ENCODE measurements at places on chromosomes 2 and 18. TPM values are rescaled to one million over a fixed set of nuclear protein-coding genes. Genes with fewer than 3 reads are reported as not detected.

TSPYL6 gene
- not detected for total RNA-seq

FKBP1B gene
- total RNA-seq = 8.2 TPM

DNA sequence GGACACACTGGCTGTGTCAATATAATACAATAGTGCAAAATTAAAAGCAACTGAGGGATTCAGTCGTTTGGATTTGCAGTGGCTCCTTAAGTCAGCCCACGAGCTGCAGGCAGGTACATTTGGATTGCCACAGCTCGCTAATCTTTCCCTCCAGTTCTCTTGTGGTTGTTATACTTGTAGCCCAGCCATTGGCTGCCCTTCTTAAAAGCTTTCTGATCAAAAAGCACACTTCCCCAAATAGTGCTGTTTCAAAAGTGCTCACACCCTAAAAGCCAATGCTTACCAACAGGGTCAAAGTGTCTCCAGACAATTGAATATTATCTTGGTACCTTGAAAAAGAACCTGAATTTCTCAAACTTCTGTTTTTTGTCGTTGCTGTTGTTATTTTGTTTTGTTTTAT, 404.7 kb upstream of the FAM98A start:
- no peak for DNase-seq

- DNase-seq = no peak
Observed at GRCh38 chr2:1976112-1976511, 231.8 kb upstream of the PXDN start.

GRCh38 chr2:103361712-103362111, 599.9 kb downstream of the TMEM182 start:
- DNase-seq = no peak

DLX2 gene
- not detected for total RNA-seq

Data from mucosa of descending colon (tissue), 3 donors.